ENCODE measurements at places on chromosomes 5 and 9.

DNA sequence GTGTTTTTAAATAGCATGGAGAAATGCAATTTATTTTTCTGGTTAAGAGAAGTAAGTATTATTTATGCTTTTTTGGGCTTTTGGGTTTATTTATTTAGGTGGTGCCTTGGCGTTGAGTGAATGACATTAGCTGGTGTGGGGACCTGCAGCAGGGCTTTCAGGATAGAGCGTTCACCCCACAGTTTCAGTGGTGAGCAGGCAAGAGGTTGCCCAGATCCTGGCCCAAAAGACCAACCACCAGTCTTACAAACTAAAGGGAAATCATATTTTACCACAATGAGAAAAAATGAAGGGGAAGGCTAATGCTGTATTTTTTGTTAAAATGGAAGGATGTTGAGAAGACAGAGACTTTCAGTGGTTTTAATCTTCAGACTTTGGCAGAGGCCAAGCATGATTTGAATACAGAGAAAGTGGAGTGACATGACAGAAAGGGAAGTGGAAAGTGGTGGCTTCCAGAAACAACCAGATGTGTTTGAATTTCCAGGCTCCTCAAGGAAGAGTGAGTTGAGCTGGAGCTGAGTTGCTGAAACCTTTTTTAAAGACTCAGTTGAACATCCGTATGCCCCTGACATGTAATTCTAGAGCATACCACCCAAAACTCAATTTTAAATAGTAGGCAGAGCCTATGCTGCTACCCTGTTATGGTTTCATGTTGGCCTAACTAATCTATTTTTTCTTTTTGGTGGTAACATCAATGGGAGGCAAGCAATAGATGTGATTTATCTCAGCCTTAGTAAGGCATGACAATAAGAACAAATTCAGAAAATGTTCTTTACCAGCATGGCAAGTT lies 94.8 kb downstream of the AOPEP start:
- DNase-seq = no peak

DNA sequence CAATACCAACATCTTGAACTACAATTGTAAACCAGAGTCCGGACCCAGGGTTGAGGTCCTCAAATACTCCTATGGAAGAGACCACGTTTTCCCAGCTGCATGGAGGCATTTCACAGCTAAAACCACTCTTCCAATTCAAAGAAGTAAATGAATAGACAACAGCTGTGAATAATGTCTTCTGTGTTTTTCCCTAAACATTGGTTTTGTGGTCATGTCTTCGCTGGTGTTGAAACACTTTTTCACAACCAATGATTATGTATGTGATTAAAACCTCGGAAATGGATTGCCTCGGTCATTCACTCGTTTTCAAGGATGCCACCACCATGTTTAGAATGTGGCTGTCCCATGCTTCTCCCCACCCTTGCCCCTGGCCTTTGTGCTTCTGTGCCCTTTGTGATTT lies 9.4 kb upstream of the TENT4A start:
- DNase-seq = no peak

DNA sequence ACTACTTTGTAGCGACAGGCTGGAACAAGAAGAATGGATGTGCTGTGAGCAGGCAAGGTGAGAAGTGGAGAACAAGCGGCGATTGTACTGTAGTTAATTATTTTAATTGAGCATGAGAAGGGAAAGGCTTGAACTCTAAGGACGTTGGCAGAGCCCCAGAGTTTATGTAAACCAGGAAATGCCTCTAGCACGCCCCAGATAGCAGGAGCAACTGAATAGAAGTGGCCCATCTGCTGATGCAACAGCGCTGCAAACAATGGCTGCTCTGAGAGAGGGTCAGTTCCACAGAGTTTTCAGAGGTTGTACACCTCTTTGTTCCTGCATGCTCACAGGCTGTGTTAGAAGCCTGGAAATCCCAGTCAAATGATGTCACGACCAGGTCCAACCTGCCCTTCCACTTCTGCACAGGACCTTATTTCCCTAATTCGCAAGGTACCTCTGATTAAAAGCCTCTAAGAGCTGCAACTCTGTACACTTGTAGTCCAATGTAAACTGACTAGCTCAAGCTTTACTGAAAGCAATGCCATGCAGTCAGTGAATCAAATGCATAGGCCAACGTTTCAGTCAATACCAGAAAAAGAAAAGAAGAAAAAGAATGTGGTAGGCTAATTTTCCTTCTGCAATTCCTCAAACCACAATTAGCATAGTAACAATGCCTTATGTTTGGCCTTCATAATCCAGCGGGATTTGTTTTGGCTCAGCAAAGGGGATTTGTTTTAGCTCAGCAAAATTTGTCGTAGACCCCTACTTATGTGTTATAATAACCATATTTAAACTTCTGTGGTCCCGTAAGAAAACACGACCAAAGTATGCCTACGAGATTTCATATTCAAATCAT lies 119.6 kb upstream of the RETREG1 start:
- DNase-seq = no peak

- DNase-seq = no peak
Observed at GRCh38 chr5:180113660-180114303, 42.2 kb upstream of the RNF130 start.

DNA sequence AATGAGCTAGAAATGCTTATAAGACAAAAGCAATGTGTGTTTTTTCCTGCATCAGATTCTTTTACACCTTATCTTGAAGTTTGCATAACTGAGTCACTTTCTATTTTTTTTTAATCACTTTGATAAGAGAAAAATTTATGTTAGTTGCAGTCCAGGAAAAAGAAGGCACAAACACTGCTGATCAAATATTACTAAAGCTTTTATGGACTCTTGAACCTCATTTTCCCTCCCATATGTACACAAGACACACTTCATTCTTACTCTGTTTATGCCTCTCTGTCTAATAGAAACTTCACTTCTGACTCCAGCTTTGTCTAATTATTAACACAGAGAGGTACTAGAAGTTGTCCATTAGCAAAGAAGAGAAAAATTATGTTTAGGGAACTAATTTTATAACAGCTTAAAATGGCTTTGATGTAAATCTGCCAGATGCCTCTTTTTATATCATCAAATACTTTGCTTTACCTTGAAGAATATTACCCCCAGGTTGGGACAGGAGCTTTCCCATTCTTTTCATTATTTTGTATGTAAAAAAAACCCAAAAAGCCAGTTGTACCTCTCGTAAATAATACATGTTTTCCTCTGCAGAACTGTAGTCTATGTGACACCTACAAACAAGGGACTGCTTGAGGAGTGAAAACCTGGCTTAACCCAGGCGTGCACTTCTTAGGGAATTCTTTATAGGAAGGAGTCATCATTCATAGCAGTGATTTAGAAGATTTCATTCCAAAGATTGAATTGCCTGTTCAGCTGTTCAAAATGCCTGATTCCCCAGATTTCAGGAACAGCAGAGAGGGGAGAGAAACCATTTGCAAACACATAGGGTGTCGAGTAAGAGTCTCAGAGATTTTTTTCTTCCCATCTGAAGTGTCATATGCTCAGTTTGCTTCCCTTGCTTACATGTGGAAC lies 72.6 kb downstream of the DAPK1 start:
- no peak for DNase-seq

Data from activated T-helper 1 cell treated with anti-CD3 and anti-CD28 coated beads, Interleukin-12 subunit alpha, Interleukin-12 subunit beta, Interleukin-2, Interleukin-4 antibody, amounts not matched to agents 30 ng/mL and 10 ng/mL and 1 ng/mL, durations not matched to agents 14 hours and 24 hours and 36 hours (primary cell).